Temporal lobe (tissue), 4 donors: ENCODE measurements at places on chromosomes 7 and 10. TPM values are rescaled to one million over a fixed set of nuclear protein-coding genes. Genes with fewer than 3 reads are reported as not detected.

Gene TRIM50
- total RNA-seq = not detected

Gene TET1
- 28.0 TPM for total RNA-seq

Gene HOXA3
- not detected for total RNA-seq

Gene AUTS2
- 88.8 TPM for total RNA-seq

Gene A1CF
- total RNA-seq = not detected

Gene TMEM213
- total RNA-seq = not detected

Gene GIMAP1
- total RNA-seq = 0.49 TPM

Gene LIPN
- 0.25 TPM for total RNA-seq

Gene FAM171A1
- 30.7 TPM for total RNA-seq

Gene DMBT1
- total RNA-seq = under 0.01 TPM

Gene NUTM2E
- total RNA-seq = 2.2 TPM

Gene GPR26
- total RNA-seq = 4.2 TPM

Gene ADGRA1
- 3.9 TPM for total RNA-seq

Gene ERV3-1
- total RNA-seq = 20.2 TPM

Gene AKR1C4
- not detected for total RNA-seq

Gene CADPS2
- 3.2 TPM for total RNA-seq

Gene ASZ1
- not detected for total RNA-seq

Gene SPDYE2B
- not detected for total RNA-seq

Gene GNAI1
- total RNA-seq = 161 TPM

Gene SCIN
- total RNA-seq = 0.98 TPM

Gene TWIST1
- total RNA-seq = 0.74 TPM

Gene CYP3A7
- total RNA-seq = not detected

Gene OR2A1
- under 0.01 TPM for total RNA-seq

Gene EPO
- total RNA-seq = not detected

Gene DNAJC12
- total RNA-seq = 3.9 TPM

Gene ADCYAP1R1
- total RNA-seq = 62.0 TPM

Gene ZNF727
- total RNA-seq = 0.25 TPM

Gene DNTT
- not detected for total RNA-seq

Gene SAMD9L
- 3.0 TPM for total RNA-seq

Gene LRRD1
- 0.74 TPM for total RNA-seq

Gene OAT
- total RNA-seq = 119 TPM

Gene FBXO24
- not detected for total RNA-seq

Gene GALNT17
- total RNA-seq = 26.3 TPM

Gene ASB4
- under 0.01 TPM for total RNA-seq

Gene NUPR2
- not detected for total RNA-seq

Gene PLPP4
- 15.0 TPM for total RNA-seq

Gene GCK
- 3.9 TPM for total RNA-seq

Gene CISD1
- total RNA-seq = 17.5 TPM

Gene AGAP5
- 4.2 TPM for total RNA-seq

Gene BICC1
- 3.7 TPM for total RNA-seq

Gene RNF32
- total RNA-seq = 0.98 TPM

Gene CYP2C9
- 0.25 TPM for total RNA-seq

Gene CFAP69
- 6.9 TPM for total RNA-seq

Gene WDR86
- 51.1 TPM for total RNA-seq

Gene MAGI2
- total RNA-seq = 99.1 TPM

Gene ADIRF
- 0.98 TPM for total RNA-seq

Gene C10orf88
- 26.3 TPM for total RNA-seq

Gene AQP1
- total RNA-seq = 1.5 TPM

Gene UPK3B
- 0.98 TPM for total RNA-seq

Gene PRSS37
- not detected for total RNA-seq

Gene RAPGEF5
- total RNA-seq = 64.7 TPM

Gene C10orf62
- not detected for total RNA-seq

Gene INSYN2A
- 7.4 TPM for total RNA-seq

Gene CASP7
- total RNA-seq = 2.0 TPM

Gene ANK3
- 305 TPM for total RNA-seq

Gene AKR1C3
- 3.4 TPM for total RNA-seq

Gene POU6F2
- total RNA-seq = 3.7 TPM
